NCI-H748 treated with DMSO at 0.1 percent for 48 hours (cell line): ENCODE measurements at places on chromosomes 6 and 20.

- DNase-seq: no peak
Observed at GRCh38 chr20:45392733-45393132, 14.6 kb upstream of the TP53TG5 start.

- no peak for DNase-seq
Observed at GRCh38 chr20:3188823-3189413, 15.6 kb downstream of the DDRGK1 start.

DNA sequence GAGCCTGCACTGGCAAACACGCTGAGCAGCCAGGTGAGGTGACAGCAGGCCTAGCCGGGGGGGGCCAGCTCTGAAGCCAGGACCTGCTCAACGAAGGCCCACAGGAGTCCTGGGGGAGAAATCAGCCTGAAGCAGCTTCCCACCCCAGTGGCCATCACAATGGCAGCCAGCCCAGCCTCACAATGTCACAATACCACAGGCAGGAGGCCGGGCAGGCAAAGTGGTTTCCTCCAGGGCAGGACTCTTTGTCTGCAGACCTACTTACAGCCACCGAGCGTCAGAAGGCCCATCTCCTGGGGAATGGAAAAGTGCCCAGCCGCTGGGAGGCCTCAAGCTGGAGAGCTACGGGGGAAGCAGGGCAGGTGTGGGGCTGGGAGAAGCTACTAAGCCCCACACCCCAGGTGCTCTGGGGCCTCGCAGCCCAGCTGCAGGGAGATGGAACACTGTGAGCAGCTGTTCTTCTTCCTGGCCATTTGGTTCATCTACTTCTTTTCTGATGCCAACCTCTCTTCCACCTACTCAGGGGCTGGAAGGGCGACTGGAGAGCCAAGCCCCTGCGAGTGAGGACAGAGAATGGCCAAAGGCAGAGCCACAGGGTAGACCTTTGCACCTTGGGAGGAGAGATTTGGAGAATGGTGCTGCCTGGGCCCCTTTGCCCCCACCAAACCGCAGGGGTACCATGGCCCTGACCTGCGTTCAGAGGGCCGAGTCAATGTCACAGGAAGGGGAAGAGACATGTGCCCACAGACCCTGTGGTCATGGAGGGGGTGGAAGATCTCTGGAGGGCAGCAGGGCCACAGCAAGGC, 22.3 kb upstream of the AVP start:
- DNase-seq: no peak

GRCh38 chr6:31588871-31589650, 3.0 kb downstream of the LST1 start:
- no peak for DNase-seq

DNA sequence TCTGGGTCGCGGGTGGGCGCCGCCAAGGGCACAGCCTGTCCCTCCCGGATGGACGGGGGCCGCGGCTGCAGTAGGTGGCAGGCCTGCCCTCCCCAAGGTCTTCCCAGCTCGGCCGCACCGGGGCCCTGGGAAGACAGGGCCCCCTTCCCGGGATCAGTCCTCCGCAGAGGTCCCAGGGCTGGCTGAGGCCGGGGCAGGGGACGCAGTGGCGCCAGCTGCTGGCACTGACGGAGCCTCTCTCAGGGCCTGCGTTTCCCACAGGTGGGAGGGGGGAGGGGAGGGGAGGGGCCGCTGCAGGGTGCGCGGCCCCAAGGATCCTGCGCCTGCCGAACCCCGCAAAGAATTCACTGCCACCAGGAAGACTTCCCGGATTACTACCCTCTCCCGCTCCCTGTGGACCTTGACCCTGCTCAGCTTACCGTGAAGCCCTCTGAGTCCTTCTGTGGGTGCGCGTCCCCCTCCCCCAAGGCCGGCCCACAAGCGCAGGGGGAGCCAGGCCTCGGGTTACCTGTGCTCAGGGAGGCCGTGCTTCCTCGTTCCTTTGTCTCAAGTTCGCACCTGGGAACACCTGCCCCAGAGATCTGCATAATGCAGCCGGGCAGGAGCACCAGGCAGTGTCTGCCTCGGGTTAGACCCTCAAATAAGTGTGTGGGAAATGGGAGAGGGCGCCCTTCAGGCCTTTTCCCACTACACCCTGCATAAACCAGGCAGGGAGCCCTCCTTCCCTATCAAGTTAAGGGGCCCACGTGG, 5.1 kb downstream of the LZTS3 start:
- DNase-seq: no peak

GRCh38 chr6:18122128-18123093, at the start of gene NHLRC1:
TSS of gene NHLRC1 (minus strand) at chr6:18122677. CDS start at chr6:18122606, 71 bp downstream.
- DNase-seq: peak; percentile 59

- no peak for DNase-seq
Observed at GRCh38 chr6:71349976-71350615, 61.5 kb downstream of the OGFRL1 start.

- no peak for DNase-seq
Observed at GRCh38 chr20:3645309-3646066, 17.7 kb downstream of the GFRA4 start.

DNA sequence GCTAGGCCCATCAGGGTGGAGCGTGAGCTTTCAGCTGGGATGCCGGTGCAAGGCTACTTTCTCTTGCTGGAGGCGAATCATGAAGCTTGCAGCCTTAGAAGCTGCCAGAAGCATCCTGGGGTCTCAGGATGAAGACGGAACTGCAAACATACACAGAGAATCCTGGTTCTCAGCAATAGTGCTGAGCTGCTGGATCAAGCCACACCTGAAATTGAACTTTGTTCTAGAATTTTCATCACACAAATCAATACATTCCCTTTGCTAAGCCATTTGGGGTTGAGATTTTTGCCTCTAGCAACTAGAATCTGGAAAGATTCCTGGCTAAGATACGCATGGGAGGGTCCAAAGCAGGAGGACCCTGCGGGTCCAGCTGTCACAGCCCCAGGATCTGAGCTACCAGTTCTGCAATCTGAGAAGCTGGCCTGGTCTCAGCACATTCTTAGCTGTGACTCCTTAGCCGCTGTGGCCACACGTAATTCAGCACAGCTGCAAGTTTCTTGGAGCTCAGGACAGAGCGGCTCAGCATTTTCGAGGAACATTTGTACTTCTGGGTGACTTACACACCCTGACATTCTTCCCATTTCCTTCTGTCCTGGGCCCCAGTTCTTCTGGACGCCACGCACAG, 6.6 kb upstream of the ARFGAP1 start:
- DNase-seq: no peak

- DNase-seq: no peak
Observed at GRCh38 chr6:31876357-31876756, 2.4 kb downstream of the SLC44A4 start.

- DNase-seq: no peak
Observed at GRCh38 chr20:13654463-13655023, 15.8 kb upstream of the TASP1 start.

GRCh38 chr6:111764238-111765175, 108.7 kb downstream of the FYN start:
- DNase-seq: no peak

DNA sequence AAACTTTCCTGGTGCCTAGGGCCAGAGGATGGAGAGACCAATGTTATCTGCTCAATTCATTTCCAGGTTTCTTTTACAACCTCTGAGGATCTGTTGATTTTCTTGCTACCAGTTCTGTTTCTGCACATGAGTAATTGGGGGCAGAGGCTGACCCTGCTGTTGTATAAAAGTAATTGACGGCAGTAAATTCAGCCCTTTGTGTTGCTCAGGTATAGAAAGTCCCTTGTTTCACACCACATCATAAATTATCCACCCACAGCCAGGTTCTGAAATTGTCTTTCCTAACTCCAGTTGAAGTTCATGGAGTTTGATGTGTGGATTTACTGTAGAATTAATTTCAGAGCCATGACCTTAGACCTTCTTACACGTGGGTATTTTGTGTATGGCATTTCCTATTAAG, 107.4 kb upstream of the GRIK2 start:
- peak; percentile 97 for DNase-seq

GRCh38 chr6:48134246-48134645, 23.2 kb upstream of the PTCHD4 start:
- no peak for DNase-seq

- peak; percentile 30 for DNase-seq
Observed at GRCh38 chr6:4973982-4974745, 29.7 kb downstream of the RPP40 start.

GRCh38 chr6:41164551-41165120, 1.7 kb upstream of the TREM2 start:
- DNase-seq: no peak

DNA sequence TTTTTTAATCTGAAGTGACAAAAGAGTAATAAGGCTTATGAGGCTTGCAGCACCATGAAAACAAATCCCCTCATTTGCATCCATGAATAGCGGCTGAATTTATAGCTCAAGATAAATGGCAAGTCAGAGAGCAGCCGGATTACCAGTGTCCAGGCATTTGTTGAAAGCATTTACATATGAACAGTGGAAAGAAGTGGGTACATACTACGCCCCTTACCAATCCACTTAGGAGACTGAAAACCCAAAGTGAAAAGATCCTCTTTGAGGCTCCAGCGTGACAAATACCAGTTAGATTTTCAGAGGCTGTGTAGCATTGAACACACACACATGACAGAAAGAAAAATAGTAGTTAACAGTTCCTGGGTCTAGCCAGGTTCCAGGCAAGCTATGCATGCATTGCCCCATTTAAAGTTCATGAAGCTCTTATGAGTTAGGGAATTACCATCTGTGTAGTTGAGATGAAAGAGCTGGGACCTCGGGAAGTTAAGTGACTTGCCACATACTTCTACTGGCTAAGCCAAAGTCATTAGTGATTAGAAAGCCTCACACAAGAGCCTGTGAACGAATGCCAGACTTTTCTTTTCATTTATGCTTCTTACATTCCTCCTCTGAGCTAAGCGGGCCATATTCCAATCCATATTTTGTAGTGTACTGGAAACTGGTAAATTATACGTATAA, 28.3 kb upstream of the NHSL1 start:
- DNase-seq: no peak

DNA sequence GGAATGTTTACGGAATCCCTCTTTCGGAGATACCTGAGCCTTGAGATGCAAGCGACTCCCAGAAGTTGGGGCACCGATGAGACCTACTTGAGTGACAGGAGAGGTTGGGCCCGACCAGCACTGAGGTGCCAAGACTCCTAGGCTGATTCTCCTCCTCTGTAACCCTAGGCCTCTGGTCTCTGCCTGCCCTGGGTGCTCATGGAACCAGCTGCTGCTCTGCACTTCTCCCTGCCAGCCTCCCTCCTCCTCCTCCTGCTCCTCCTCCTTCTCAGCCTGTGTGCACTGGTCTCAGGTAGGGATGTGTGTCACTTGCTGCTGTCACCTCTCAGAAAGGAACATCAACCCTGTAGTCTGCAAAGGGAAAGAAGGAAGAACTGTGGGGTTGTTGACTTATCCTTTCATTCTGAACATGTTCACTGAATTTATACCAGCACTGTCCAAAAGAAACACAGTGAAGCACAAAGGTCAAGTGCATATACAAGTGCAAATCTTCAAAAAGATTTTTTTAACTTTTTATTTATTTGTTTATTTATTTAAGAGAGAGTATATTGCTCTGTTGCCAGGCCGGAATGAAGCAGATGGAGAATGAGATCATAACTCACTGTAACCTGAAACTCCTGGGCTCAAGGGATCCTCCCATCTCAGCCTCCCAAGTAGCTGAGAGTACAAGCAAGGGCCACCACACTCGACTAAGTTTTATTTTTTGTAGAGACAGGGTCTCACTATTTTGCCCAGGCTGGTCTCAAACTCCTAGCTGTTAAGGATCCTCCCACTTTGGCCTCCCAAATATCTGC, 913 bp downstream of the BTN2A2 start:
- peak; percentile 24 for DNase-seq

GRCh38 chr6:170083236-170084051, 207.4 kb downstream of the DLL1 start:
- no peak for DNase-seq

- DNase-seq: no peak
Observed at GRCh38 chr6:167098825-167099225, 24.1 kb upstream of the CCR6 start.

DNA sequence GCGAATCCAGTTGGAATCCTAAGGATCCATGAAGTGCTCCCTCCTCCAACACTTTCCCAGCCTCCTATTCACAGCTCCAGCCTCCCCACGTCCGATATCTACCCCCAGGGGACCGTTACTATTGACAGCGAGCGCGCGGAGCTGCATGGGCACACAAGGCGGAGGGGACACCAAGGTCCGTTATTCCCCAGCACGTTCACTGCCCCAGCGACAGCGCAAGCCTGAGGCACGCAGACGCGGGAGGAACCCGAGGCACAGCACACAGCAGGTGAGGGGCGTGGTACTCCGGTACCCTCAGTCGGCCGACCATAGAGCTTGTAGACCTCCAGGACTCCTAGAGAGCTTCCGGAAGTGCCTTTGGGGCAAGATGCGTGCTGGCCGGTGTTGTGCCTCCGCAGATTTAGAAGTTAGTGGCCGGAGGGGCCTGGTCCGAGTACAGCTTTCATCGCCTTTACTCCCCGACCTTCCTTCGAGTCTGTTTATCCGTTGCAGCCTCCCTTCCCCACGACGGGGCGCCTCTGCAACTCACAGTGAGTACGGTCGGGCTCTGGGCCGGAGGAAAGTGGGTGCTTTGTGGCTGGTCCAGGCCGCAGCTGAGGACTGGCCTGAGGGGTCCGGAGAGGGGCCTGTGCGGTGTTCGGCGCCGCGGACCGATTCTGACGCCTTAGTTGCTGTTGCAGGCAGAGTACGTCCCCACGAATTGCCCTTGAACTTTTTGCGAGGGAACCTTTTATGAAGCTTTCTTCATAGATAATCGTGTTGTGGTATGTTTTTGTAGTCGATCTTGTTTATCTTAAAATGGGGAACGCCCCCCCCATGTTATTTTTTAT, at the start of gene ZKSCAN8:
TSS of gene ZKSCAN8 (plus strand) at position 384 of the 830 bp plus-strand sequence. CDS start 6,525 bp downstream, outside the sequence.
- DNase-seq: peak; percentile 97

DNA sequence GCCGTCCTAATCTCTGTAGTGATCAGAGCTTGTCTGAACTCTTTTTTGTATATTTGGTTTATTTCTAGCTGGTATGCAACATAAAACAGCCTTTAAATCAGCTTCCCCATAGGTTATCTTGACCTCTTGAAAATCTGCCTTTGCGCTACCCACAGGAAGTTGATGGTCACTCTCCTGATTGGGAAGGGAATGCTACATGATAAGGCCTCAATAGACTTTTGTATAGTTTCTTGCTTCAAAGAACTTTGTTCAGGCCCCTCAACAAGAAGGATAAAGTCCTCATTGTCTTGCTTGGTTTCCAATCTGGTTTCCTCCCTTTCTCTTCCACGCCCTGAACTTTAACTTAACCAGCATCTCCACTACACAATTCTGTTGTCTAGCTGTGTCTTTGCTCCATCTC, 95.4 kb upstream of the TENT5A start:
- no peak for DNase-seq

- DNase-seq: no peak
Observed at GRCh38 chr20:47500554-47500953, 1.1 kb upstream of the NCOA3 start.

DNA sequence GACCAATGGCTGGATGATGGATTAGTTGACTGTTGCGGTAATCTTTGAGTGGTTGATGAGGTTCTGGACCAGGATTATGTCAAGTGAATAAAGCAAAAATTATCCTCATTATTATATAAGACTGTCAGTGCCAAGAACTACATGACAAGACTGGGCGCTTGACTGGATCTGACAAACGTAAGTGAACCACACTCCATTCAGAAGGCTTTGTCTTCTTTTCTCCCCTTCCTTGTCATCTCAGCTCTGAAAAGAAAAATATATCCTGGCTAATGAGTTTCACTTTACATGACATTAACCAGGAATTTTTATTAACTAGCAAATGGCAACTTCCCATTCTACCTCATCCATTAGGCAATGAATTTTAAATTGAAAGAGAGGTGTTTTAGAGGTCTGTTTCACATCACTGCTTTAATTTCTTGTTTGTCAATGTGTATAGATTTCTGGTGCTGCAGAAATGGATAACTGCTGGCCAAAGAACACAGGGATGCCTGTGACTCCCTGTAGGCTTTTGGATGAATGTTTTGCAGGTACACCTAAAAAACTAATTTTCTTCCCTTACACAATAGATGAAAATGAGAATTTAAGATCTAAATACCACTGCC, 150.1 kb downstream of the ELOVL4 start:
- DNase-seq: no peak
